IMR-90 (cell line): ENCODE measurements at places on chromosomes 12 and 14. TPM values are rescaled to one million over a fixed set of nuclear protein-coding genes. Genes with fewer than 3 reads are reported as not detected.

Gene SDR9C7
- not detected in 2 replicates for total RNA-seq

Gene SYCP3
- total RNA-seq: under 0.01 TPM in 1 of 2 replicates, not detected in the other

Gene ADCY4
- total RNA-seq: not detected in 2 replicates

Gene ART4
- total RNA-seq: not detected in 2 replicates

Gene SLC10A1
- not detected in 2 replicates for total RNA-seq

Gene LBHD2
- not detected in 2 replicates for total RNA-seq

Gene BLTP3B
- 38.7 and 44.7 TPM in 2 replicates for total RNA-seq

Gene PRR4
- 0.72 and 0.83 TPM in 2 replicates for total RNA-seq

Gene GLS2
- total RNA-seq: under 0.01 and 0.36 TPM in 2 replicates

Gene NPFF
- not detected in 2 replicates for total RNA-seq

Gene CLEC1B
- total RNA-seq: not detected in 2 replicates

Gene SERPINA5
- total RNA-seq: not detected in 2 replicates

Gene BDKRB1
- total RNA-seq: 51.4 and 56.5 TPM in 2 replicates

Gene MTA1
- 19.4 and 21.5 TPM in 2 replicates for total RNA-seq

Gene RNASE7
- total RNA-seq: not detected in 2 replicates
